ENCODE measurements at places on chromosomes 3 and 15.

- no peak for DNase-seq
Measured at GRCh38 chr15:74258456-74259291, 22.5 kb downstream of the CCDC33 start.

- no peak for DNase-seq
Measured at GRCh38 chr15:40926659-40927494, 2.3 kb upstream of the DLL4 start.

DNA sequence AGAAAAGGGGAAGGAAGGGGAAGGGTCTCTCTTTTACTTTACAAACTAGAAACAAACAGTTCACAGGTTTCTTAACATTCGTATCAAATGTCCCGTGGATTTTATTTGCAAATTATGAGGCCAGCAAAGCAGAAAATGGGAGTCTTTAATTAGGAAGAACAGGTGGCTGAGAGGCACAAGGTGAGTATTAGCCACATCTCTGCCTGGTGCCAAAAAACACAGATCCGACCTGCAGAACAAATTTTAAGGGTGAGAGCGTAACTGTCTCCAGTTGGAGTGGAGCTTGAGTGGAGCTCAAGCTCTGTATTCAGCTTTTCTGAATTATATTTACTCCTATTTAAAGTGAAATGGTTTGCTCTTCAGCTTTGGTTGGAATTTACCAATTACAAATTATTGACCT is 1004.9 kb downstream of the FHIT start:
- no peak for DNase-seq

- peak; percentile 47 for DNase-seq
Measured at GRCh38 chr15:29925227-29926082, 103.2 kb upstream of the TJP1 start.

DNA sequence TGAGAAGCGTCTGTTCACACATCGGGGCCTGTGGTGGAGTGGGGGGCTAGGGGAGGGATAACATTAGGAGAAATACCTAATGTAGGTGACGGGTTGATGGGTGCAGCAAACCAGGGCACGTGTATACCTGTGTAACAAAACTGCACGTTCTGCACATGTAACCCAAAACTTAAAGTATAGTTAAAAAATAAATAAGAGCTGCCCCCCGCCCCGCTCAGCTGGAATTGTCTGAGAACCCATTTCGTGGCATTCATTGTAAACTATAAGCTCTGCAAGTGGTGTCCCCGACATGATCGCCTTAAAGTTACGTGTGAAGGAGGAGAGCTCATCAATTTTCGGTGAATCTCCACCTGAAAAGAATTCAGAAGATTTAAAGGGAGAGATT is 7.3 kb upstream of the LIPH start:
- no peak for DNase-seq

- DNase-seq: no peak
Measured at GRCh38 chr3:59774634-59775033, 724.8 kb upstream of the CFAP20DC start.

DNA sequence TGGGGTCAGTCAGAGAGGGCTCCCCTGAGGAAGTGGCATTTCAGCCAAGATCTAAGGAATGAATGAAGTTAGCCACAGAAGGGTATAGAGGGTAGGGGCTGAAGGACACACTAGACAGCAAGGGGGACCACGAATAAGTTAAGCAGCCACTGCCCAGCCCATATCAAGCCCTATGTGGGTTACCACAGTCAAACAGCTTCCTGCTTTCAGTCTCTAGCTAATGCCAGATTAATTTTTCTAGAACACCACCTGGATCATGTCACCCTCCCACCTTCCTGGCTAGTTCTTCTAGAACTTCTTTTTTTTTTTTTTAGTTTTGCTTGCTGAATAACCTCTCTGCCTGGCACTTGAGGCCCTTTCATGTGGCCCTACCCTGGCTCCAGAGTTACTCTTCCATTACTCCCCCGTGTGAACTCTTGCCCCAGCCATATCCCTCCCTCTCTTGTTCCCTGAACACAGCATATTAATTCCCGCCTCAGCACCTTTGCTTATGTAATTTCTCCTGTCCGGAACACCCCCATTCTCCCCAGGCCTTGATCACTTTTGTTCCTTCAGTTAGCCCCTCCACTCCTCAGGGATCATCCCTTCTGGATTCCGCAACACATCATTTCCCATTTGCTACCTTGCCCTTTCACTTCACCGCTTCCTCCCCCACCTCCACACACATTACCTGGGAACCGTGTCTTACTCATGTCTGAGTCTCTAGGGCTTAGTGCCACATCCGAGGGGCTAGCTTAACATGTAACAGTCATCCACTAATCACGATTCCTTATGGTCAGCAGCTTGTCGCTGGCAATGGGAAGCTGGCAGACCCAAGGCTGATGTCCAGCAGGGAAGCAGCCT is 20.6 kb upstream of the BNC1 start:
- DNase-seq: peak; percentile 50

DNA sequence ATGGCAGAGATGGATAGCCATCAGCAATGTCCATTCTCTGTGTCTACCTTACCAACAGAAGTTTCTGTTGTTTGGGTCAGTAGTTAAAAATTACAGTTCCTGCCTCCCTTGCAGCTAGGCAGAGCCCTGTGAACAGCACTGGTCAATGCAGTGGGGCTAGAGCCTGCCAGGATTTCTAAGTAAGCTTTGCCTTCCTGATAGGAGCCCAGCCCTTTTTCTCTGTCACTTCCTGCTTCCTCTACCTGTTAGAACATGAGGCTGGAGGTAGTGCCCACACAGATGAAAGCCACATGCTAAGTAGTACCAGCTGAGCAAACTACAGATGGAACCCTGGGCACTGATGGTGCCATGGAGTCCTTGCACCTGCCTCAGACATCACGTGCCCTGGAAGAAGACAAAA is 45.0 kb downstream of the MGLL start:
- DNase-seq: no peak
